ENCODE measurements at places on chromosomes 16 and 17.
A peak's percentile ranks its signal among the peaks of the same experiment; 100 is the strongest.

DNA sequence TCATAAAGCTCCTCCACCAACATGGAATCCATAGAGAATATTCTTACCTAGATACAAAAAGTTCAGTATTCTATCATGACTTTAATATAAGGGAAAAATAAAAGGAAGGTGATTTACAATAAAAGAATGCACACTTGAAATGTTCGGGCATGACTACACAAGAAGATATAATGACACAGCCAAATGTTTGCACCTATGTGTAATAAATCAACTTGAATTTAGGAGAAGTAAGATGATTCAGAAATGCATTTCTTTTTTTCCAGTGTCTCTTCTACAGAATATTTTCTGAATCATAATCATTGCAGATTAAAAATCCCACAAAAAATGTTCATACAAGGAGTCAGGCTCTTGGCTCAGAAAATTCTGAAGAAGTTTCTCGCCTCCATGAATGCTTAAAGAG is 404.0 kb upstream of the HSBP1 start:
- peak; percentile 43 for DNase-seq

DNA sequence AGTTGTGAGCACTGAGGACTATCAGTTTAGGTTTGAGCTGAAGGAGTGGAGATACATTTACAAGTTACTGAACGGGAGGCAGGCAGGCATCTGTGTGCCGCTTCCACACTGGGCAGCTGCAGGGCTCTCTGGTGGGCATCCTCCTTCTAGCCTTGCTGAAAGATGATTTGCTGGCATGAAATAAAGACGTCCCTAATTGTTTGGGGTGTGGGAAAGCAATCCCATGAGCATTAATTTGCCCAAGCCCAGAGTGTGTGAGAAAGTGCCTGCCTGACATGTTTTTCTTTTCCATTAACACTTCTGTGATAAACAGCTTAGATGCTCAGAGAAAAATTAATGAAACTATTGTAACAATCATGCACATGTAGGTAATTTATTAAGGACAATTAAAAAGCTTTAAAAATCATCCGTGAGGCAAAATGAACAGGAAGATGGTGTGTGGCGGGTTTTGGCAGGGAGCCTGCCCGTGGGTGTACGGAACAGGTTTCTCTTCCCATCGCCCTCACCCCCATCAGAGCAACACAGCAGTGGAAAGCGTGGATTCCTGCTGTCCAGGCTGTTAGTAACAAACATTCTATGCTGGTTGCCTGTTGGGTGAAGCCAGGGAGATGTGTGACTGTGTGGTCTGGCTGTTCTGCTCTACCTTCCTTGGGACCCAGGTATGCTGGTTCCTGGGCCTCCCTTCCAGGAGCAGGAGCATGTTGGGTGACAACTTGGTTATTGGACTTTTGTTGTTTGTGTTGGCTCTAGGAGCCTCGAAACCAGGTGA is 191.9 kb downstream of the MSI2 start:
- DNase-seq, result no peak

DNA sequence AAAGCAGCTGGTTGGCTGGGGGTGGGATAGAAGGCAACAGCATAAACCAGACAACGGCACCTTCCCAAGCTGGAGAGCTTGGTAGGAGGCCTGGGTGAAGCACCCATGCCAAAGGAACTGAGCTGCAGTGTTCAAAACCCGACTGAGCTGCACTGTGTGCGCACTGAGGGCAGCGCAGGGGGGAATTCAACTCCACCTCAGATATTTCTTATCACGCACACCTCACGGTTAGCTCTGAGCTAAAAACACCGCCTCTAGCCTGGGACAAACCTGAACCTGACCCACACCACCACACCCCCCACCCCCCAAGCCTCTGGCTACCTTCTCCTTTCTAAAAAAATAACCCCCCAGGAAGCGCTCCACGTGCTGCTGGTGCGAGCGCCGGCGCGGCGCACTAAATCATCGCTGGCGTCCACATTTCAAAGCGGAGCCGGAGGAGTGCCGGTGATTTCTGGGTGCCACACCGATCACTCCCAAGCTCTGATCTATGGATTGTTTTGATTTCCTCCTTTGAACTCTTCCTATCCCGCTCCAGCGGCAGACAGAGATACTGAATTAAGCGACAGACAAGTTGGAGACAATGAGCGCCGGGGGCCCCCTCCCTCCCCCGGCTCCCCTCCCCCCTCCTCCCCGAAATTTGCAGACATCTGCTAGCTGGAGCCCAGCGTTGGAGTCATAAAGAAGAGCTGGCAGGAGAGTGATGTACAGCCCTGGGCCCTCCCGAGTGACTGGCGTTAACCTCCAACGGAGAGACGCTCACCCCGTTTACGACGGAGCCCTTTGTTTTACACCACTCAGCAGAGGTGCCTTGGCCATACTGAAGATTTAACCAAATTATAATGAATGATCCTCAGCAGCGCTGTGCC is 85.0 kb downstream of the NOG start:
- DNase-seq, result no peak

GRCh38 chr17:81665205-81666091 is 957 bp downstream of the OXLD1 start:
- DNase-seq, result peak; percentile 18

DNA sequence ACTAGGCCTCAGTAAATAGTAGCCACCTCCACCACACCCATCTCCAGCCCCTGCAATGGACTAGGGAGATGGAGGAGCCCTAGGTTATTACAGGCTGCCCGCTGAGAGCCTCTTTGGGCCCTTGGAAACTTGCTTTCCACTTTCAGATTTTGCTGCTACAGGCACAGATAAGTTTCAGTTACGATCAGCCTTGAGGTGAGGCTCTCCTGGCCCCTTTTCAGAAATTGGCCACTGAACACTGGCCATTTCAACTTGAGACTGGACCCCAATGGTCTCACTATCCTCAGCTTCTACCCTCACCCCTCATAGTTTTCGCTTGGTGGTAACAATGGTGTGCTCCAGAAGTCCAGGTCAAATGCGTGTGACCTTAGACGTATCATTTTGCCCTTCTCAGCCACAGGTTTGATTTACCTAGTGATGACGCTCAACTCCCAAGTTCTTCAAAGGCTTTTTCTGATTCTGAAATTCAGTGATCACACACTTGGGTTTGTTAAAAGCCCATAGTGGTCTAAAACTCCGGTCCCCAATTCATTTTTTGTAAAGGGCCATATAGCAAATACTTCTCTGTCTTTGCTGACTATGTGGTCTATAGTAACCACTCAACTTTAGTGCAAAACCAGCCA is 1.0 kb downstream of the PMM2 start:
- DNase-seq, result peak; percentile 5

GRCh38 chr17:6413065-6413464 is 21.9 kb downstream of the AIPL1 start:
- DNase-seq, result peak; percentile 47

GRCh38 chr17:48054238-48055185 is 6.4 kb downstream of the NFE2L1 start:
- peak; percentile 82 for DNase-seq

- no peak for DNase-seq
Observed at GRCh38 chr17:80870401-80870800, 121.2 kb upstream of the CHMP6 start.

DNA sequence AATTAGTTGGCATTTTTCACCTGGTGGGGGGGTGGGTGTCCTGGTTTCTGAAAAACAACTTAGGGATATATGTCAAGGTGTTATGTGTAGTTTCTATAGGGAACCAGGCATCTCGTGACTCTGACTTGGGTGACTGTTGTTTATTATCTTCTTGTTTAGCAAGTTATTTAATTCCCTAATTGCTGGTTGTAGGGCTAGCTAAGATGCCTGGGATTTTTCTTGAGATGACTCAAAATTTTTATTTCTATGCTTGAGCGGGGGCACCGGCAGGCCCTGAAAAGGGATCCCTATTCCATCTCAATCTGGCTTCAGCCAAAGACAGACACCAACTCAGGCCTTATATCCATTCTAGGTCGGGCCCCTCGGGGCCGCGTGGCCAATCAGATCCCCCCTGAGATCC is 3.2 kb downstream of the DPH1 start:
- no peak for DNase-seq

DNA sequence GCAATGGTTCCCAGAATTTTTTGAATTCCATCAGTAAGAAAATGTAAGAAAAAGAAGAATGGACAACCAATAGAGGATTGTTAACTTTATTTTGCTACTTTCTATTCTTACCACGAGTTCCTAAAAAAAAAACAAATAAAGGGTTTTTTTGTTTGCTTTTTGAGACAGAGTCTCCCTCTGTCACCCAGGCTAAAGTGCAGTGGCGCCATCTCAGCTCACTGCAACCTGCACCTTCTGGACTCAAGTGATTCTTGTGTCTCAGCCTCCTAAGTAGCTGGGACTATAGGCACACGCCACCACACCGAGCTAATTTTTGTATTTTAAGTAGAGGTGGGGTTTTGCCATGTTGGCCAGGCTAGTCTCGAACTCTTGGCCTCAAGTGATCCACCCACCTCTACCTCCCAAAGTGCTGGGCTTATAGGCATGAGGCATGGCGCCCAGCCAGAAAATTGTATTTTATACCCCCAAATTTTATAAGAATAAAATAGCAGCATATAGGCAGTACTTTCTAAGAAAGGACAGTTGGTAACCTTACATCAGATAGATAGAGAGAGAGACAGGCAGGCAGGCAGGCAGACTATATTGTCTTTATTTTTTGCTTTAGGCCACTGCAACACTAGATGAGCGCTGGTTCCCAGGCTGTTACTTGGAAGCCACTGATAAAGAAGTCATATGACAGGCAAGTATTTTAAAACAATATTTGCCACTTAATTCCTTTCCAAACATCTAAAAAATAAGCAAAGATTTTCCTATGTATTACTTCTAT is 127.5 kb downstream of the VPS53 start:
- DNase-seq, result no peak
